ENCODE measurements at places on chromosomes 3 and 15.

DNA sequence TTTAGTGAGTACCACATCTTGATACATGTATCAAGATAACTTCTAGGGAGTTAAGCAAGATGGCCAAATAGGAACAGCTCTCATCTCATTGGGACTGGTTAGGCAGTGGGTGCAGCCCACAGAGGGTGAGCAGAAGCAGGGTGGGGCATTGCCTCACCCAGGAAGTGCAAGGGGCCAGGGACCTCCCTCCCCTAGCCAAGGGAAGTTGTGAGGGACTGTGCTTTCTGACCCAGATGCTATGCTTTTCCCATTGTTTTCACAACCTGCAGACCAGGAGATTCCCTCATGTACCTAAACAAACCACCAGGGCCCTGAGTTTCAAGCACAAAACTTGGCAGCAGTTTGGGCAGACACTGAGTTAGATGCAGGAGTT, 665.0 kb upstream of the CBLB start:
- DNase-seq = no peak

DNA sequence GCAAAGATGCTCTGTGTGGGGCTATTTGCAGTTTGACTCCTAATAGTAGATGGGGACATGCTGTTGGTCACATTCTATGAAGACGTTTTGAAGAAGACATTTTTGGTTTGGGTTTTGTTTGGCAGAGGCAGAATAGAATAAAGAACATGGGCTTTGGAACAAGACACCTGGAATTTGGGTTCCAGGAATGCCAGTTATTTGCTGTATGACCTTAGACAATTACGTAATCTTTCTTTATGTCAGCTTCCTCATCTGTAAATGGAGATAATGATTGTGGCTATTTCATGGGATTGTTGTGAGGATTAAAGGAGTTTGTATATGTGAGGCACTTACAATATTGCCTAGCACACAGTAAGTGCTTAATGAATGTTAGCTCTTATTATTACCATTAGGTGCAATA, 91.6 kb downstream of the MESD start:
- DNase-seq = no peak

DNA sequence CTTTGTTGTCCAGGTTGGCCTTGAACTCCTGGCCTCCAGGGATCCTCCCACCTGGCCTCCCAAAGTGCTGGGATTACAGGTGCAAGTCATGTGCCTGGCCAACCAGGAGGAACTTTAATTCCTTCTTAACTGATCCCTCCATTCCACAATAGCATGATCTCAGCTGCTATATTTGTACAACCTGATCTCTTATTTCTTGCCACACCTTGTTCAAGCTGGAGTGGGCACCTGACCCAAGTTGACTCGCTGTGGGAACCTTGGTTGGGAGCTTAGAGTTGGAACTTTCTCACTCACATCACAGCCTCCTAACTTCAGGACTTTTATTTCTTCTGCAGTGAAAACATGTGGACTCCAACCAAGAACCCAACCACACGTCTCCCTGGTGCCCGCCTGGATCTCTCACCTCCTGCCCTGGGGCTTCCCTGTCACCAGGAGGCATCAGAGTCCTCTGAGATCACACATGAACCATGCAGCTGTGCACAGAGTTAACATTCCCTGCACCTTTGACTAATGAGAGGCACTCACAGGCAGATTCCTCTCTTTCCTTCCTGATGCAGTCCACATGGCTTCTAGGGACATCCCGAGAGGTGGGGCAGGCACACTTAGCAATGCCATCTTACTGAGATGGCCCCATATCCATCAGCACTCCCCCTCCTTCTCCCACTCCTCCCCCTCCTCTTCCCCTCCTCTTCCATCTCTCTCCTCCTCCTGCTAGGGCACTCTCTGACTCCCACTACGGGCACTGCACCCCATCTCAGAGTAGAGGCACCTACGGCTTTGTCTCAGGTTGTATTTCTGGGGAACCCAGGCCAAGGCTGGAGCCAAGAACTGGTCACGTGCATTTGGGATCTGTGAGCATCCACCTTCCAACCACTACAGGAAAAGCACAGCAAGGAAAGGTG, 9.7 kb upstream of the CYFIP1 start:
- DNase-seq = no peak

DNA sequence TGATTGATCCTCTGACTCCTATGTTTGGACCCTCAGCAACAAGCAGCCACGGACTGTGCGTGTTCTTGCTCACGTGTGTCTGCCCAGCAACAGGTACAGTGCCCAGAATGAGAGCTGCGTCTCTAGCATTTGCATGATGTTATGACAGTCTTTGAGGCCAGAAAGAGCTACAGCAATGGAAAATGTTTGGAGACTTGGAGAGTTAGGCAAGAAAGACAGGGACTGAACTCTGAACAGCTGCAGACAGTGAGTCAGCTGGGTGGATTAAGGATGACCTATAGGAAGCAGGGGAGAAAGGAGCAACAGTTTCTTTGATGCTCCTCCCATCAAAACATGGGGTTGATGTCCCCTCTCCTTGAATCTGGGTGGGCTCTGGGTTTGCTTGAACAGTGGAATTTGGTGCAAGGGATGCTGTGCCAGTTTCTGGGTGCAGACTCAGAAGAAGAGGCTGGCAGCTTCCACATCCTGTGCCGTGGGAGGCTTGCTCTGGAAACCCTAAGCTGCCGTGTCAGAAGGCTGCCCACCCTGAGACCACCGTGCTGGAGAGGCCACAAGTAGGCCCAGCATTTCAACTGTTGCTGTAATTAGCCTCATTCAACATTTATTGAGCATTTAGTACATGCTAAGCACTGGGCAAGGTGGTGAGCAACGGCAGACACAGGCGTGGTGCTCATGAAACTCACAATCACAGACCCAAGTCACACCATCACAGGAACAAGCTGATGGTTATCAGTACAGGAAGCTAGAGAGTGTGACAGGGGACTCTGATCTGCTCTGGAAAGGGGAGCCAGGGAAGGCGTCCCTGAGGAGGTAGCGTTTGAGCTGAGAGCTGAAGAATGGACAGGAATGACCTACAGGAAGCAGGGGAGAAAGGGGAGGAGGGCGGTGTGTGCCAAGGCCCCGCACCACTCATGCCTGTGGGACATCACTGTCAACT, 21.7 kb downstream of the CCR9 start:
- DNase-seq = no peak

- DNase-seq = no peak
Observed at GRCh38 chr15:37034392-37034791, 66.0 kb downstream of the MEIS2 start.

DNA sequence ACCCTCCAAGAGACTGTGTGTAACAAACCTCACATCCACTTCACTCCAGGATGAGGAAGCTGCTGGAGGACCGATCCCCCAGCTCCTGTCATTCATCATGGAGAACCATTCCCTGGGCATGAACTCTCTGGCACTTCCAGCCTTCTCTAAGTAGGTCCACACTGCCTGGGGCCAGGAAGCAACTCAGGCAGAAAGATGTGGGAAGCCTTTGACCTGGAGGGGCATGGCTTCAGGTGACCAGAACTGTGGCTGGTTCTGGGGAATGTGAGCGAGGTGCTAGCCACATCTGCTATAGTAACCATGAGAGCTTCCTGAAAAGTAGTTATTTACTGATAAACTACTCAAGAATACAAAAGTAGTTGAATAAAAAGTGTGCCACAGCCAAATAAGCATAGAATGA, 173.7 kb upstream of the CTDSPL start:
- DNase-seq = no peak

- DNase-seq = no peak
Observed at GRCh38 chr3:147371140-147371539, 35.2 kb downstream of the ZIC4 start.

- DNase-seq = no peak
Observed at GRCh38 chr15:82110144-82110543, 64.3 kb upstream of the MEX3B start.

DNA sequence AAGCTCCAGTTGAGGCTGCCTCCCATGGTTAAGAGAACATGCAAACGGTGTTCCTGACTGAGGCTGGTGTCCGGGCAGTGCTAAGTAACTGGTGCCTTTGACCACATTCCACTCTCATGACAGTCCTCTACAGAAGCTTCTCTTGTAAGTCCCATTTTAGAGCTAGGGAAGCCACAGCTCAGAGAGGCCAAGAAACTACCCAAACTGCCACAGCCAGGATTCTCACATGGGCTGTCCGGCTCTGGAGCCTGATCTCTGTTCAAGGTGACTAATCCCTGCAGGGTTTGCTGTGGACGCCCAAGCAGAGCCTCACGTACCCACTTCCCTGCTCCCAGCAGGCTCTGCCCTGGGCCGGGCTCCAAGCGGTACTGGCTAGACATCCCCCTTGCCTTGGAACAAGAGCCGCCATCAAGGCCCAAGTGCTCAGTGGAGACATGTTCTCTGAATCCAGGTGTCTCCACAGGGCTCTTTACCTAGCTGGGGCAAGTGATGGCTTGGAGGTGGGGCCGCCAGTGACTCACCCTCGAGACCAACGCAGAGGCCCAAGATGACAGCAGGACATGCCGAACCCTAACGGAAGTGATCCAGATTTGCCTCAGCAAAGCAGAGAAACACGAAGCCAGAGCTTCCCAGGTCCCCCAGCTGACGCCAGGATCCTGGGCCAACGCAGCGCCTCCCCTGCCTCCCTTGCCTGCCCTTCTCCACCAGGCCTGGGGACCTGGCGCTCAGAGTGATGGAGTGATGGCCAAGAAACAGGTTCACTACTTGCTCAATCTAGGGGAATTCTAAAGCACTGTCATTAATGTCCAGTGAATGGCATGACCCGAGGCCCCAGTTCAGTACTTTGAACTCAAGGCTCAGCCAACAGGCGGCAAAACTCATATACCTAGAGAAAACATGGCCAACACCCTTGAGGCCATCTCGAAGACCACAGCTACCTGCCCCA, 24.4 kb downstream of the KLHL25 start:
- no peak for DNase-seq

DNA sequence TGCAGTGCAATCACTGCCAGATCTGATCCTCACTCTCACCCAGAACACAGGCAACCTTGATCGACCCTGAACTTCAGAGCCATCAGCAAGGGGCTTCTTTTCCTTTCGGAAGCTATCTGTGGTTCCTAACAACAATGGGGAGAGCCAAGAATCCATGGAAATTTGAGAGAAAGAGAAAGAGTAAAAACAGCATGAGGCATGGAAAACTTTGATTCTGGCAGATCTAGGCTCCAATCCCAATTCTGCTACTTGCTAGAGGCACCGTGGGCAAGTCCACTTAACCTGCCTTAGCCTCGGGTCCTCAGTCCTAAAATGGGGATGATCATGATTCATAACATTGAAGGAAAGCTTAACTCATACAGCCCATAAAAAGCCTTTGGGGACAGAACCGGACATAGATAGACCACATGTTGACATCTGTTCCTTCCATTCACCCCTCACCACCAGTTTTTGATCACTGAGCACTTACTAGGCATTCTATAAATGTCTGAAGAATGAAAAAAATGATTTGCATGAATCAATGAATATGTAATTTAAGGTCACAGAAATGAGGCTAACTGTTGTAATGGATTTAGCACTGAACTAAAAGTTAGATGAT, 605.7 kb upstream of the CFAP20DC start:
- no peak for DNase-seq

DNA sequence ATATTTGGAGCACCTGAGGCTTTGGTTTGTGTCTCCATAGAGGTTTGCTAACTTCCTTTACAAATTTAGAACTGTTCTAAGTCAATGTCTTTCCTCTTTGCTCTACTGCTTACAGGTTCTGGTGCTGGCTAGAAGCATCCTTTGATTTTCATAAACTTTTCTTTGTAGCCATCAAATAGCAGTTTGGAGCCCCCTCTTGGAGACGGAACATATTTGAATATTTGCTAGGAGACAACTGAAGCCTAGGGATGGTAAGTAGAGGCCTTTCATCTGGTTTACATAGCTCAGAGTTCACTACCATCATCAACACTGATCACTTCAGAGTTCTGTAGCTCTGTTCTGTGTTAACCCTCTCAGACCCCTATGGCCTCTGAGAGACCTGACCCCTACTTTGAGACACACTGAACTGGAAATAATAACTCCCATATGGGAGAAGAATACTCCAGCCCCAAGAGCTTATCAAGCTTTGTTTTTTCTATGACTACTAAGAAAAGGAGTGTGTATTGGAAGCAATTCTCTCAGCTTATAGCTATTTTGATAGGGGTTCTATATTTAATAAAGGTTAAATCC, 420.4 kb downstream of the EPHA3 start:
- DNase-seq = no peak

GRCh38 chr3:161320837-161321236, 50.5 kb downstream of the SPTSSB start:
- DNase-seq = no peak

DNA sequence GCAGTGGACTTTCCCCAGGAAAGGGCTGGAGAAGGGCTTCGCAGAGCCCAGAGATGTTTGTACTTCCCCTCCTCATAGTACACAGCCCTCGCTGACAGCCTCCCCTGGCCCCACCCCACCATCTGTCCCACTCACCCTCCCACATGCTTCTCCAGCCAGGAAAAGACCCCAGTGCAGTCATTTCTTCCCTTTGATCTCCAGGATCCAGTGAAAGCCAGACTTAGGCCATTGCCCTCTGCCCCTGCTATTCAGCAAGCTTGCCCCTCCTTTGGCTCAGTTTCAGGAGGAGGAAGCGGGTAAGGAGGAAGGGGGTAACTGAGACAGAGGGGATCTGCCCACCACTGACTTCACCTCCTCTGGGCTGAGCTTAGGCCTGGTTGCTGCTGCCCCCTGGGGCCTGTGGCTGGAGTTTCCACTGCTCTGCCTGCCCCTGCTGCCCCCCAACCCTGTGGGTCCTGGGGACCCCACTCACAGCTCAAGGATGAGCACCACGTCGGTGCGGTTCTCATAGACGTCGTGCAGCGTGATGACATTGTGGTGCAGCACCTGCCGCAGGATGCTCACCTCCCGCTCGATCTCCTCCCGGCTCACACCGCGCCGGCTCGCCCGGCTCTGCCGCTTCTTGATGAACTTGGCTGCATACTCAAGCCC, 63.1 kb downstream of the DAPK2 start:
- no peak for DNase-seq

DNA sequence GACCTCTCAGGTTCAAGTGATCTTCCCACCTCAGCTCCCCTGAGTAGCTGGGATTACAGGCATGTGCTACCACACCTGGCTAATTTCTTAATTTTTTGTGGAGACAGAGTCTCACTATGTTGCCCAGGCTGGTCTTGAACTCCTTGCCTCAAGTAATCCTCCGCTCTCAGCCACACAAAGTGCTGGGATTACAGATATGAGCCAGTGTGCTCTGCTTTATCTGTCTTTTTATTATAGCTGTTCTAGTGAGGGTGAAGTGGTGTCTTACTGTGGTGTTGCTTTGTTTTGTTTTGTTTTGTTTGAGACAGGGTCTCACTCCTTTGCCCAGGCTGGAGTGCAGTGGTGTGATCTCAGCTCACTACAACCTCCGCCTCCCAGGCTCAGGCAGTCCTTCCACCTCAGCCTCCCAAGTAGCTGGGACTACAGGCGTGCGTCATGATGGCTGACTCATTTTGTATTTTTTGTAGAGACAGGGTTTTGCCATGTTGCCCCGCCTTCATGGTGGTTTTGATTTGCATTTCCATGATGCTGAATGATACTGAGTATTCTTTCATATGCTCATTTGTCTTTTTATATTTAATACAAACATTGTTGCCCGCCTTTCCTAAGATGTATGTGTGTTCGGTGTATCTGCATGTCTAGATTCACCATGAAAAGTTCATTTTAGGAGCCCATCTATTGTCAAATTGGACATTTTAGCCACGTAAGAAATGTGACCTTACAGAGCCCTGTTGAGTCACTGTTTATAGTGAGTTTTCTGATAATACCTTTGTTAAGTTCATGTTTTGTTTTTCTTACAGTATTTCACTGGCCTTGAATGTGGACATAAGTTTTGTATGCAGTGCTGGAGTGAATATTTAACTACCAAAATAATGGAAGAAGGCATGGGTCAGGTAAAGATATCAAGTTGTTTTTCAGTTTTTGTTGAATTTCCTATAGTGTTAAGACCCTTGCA, 80.6 kb downstream of the ARIH1 start:
- no peak for DNase-seq

- DNase-seq = no peak
Observed at GRCh38 chr3:110955301-110955880, 116.2 kb upstream of the NECTIN3 start.

Data from NCI-H2081 treated with DMSO at 0.1 percent for 48 hours (cell line).